H1 (cell line): ENCODE measurements at places on chromosomes 6 and 20. TPM values are rescaled to one million over a fixed set of nuclear protein-coding genes. Genes with fewer than 3 reads are reported as not detected.

GCNT2 gene
- 52.5 and 54.3 TPM in 2 replicates for total RNA-seq

FAM209B gene
- total RNA-seq = 0.82 TPM in 1 of 2 replicates, not detected in the other

FIG4 gene
- total RNA-seq = 21.3 and 21.9 TPM in 2 replicates

ENPP5 gene
- total RNA-seq = 7.6 and 7.8 TPM in 2 replicates

RIPK1 gene
- 20.7 and 22.9 TPM in 2 replicates for total RNA-seq

DTNBP1 gene
- total RNA-seq = 13.5 and 13.9 TPM in 2 replicates

HLA-DQA1 gene
- not detected in 2 replicates for total RNA-seq

GJA10 gene
- not detected in 2 replicates for total RNA-seq

MYCT1 gene
- 2.9 and 3.3 TPM in 2 replicates for total RNA-seq

RIPOR2 gene
- total RNA-seq = 44.5 and 45.6 TPM in 2 replicates

CST5 gene
- not detected in 2 replicates for total RNA-seq

GHRH gene
- not detected in 2 replicates for total RNA-seq

CLIC5 gene
- 0.15 TPM in 1 of 2 replicates, not detected in the other for total RNA-seq

ABHD16B gene
- total RNA-seq = not detected in 2 replicates

PBOV1 gene
- not detected in 2 replicates for total RNA-seq

SLC2A10 gene
- 9.7 and 9.9 TPM in 2 replicates for total RNA-seq

MEP1A gene
- not detected in 2 replicates for total RNA-seq

RBM38 gene
- total RNA-seq = 57.7 and 60.1 TPM in 2 replicates

MEI4 gene
- 0.23 and 0.24 TPM in 2 replicates for total RNA-seq

TAPBP gene
- 33.5 and 35.4 TPM in 2 replicates for total RNA-seq

AIF1 gene
- 7.5 and 9.8 TPM in 2 replicates for total RNA-seq

IRAK1BP1 gene
- total RNA-seq = 4.7 and 5.4 TPM in 2 replicates

MAP3K7 gene
- total RNA-seq = 34.0 and 34.8 TPM in 2 replicates

MDFI gene
- 38.5 and 41.0 TPM in 2 replicates for total RNA-seq

CD109 gene
- 4.9 and 5.3 TPM in 2 replicates for total RNA-seq

PI3 gene
- total RNA-seq = not detected in 2 replicates

WASF1 gene
- 37.2 and 37.6 TPM in 2 replicates for total RNA-seq

CST2 gene
- not detected in 2 replicates for total RNA-seq

GPANK1 gene
- total RNA-seq = 24.5 and 26.9 TPM in 2 replicates

PTCRA gene
- not detected in 2 replicates for total RNA-seq

GNAS gene
- 989 and 1,039 TPM in 2 replicates for total RNA-seq

BPIFB1 gene
- total RNA-seq = not detected in 2 replicates

TRAPPC3L gene
- not detected in 2 replicates for total RNA-seq

PBX2 gene
- 130 and 133 TPM in 2 replicates for total RNA-seq

ZNF391 gene
- total RNA-seq = 12.4 and 13.0 TPM in 2 replicates

MYBL2 gene
- 207 and 208 TPM in 2 replicates for total RNA-seq

OOEP gene
- 0.41 TPM in 1 of 2 replicates, not detected in the other for total RNA-seq

C6orf118 gene
- 0.40 and 0.58 TPM in 2 replicates for total RNA-seq

TRIM15 gene
- total RNA-seq = 0.48 and 0.54 TPM in 2 replicates
